ENCODE measurements at places on chromosomes 2 and 18.

DNA sequence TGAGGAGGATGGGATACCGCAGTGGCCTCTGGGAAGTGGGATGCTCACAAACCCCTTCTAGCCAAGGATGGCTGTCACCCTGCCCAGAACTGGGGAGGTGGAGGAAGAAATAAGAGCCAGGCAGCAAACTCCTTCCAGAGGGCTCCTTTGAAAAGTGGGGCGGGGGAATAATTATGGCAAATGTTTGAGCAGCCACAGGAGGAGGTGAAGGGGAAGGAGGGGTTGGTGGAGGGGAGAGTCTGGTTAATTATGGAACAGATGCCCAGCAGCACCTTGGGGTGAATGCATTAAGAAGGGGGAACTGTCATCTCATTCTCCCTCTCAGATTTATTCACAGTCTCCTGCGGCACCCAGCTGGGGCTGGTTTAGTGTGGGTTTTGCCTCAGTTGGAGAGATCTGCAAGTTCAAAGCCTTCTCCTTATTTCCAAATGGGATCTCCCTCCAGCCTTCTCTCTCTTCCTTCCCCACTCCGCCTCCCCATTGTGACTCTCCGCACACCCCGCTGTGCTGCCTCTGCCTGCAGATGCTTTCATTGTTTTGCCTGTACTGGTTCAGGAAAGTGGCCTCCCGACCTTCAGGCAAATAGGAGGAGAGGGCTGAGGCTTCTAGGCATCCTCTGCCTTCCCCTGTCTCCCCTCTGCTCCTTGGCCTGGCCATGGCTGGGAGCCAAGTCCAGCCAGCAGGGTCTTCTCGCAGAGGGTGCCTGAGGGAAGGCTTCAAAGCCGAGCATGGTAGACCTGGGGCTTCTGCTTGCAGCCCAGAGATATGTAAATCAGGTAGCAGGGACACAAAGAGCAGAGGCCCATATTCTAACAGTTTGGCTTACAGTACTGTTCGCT is 457.2 kb upstream of the MEX3C start:
- no peak for DNase-seq

- DNase-seq: no peak
Observed at GRCh38 chr2:69943000-69943842, 18.2 kb downstream of the ASPRV1 start.

GRCh38 chr18:11689669-11690565 is 853 bp downstream of the GNAL start:
- no peak for DNase-seq

GRCh38 chr18:48833701-48834412 is 116.9 kb downstream of the SMAD7 start:
- no peak for DNase-seq

DNA sequence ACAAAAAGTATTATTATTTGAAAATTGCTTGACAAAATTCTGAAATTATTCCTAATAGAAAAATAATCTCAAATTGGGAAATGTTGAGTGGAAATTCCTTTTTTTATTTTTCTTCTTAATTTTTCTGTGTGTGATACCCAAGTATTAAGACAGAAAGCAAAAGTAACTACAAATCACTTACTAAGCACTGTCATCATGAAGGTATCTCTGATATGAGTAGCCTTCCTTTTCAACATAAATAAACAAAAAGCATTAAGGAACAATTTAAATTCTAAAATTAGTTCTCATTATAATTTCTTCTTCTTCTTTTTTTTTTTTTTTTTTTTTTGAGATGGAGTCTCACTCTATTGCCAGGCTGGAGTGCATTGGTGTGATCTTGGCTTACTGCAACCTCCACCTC is 174.2 kb upstream of the RBMS1 start:
- DNase-seq: no peak

DNA sequence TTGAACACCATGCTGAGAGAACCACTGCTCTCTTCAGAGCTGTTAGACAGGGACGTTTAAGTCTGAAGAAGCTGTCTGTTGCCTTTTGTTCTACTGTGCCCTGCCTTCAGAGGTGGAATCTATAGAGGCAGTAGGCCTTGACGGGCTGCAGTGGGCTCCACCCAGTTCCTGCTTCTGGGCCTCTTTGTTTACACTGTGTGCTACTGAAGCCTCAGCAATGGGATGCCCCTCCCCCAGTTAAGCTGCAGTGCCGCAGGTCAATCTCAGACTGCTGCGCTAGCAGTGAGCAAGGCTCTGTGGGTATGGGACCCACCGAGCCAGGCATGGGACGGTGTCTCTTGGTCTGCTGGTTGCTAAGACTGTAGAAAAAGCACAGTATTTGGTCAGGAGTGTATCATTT is 162.3 kb upstream of the NXPH2 start:
- DNase-seq: no peak

DNA sequence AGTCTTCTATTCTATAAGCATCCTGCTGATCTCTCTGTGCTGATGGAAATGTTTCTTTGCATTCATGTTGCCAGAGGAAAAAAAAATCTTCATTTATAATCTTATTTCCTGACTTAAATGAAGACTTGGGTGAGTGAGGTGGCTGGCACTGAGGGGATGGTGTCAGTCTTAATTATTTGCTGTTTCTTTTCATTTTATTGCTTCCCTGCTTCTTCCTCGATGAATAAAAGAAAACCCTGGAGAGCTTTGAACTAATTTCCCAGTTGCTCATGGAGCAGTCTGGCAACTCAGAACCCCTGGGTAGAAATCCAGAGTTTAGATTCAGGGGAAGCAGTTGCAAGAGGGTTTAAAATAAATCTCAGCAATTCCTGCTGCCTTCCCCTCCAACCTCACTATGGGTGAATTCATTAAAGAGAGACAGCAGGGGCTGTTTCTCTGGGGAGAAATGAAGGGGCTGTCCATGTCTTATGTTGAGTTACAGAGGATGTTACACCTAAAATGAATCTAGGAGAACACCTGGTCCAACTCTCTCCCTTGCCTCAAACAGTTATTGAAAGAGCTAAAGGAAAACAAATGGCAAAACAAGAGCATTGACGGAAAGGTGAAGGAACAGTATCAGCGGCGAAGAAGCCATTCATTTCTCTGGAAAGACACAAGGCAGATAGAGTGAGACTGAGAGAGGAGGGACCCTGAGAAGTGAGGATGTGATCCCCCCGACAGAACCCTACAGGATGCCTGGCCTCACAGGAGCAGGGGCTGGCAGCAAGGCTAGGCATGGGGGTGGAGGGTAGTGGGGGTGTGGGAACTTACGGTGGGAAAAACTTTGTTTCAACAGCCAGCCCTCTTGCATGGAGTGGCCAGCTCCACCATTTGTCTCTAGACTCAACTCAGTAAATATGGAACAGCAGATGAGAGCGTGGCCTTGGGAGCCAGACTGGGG is 41.0 kb downstream of the SP110 start:
- DNase-seq: no peak

DNA sequence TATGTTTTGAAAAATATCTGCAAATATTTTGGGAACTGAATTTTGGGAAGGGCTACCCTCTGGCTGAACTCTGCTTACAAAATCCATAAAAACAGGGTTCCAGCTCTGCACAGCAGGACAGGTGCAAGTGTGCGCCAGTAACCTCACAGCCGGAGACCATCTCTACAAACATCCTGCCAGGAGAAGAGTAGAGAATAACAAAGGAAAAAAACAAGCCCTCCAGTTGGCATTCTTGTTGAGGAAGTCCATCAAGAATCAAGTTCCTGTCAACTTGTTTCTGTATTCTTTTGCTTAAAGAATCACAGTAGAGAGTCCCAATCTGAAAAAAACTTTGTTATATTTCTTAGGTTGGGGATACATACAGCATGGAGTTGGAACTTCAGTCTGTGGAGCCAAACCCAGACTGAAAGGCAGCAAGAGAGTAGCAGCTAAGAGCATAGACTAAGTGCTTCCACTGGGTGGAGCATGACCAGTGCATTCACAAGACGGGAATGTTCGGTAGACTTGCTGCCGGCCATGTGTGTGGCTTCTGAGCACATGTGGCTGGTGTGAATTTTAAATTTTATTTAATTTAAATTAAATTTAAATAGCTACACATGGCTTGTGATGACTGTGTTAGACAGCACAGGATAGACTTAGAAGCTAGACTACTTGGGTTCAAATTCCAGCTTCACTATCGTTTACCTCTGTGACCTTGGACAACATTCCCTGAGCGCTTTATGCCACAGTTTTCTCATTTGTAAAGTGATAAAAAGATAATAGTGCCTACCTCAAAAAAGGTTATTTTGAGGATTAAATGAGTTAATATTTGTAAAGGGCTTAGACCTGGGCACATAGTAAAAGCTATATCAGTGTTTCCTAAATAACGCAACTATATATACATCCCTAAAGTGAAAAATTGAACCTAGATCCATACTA is 41.9 kb downstream of the SPTBN1 start:
- DNase-seq: no peak

GRCh38 chr2:60317844-60318243 is 235.6 kb downstream of the BCL11A start:
- DNase-seq: no peak

DNA sequence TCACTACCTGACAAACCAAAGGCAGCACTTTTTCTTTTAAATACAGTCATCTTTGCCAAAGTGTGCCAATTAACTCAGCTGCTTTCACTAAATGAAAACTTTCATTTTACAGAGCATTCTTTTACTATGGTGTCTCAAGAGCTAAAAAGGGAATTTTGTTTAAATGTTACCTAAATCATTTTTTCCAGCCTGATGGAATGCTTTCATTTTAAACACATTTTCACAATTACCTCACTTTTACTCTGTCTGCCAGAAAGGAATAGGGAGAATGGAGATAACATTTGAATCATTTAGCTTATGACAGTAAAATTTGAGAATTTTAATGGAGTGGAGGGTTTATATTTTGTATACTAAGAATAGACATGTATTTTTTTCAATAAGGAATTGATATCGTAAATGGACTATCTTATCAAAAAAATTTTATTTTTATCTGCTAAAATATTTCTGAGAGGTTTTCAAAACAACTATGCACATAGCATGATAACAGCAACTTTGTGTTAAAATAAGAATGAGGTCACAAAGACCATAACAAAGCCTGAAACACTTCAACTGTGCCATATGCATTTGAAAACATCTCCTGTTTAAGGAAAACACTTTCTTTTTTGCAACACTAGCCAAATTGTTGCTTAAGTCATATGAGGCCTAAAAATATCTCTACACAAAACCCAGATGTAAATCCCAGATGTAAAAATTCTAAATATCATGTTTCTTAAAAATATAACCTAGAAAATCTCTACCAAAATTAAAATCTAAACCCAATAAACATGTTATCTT is 769.9 kb upstream of the FSHR start:
- DNase-seq: no peak

DNA sequence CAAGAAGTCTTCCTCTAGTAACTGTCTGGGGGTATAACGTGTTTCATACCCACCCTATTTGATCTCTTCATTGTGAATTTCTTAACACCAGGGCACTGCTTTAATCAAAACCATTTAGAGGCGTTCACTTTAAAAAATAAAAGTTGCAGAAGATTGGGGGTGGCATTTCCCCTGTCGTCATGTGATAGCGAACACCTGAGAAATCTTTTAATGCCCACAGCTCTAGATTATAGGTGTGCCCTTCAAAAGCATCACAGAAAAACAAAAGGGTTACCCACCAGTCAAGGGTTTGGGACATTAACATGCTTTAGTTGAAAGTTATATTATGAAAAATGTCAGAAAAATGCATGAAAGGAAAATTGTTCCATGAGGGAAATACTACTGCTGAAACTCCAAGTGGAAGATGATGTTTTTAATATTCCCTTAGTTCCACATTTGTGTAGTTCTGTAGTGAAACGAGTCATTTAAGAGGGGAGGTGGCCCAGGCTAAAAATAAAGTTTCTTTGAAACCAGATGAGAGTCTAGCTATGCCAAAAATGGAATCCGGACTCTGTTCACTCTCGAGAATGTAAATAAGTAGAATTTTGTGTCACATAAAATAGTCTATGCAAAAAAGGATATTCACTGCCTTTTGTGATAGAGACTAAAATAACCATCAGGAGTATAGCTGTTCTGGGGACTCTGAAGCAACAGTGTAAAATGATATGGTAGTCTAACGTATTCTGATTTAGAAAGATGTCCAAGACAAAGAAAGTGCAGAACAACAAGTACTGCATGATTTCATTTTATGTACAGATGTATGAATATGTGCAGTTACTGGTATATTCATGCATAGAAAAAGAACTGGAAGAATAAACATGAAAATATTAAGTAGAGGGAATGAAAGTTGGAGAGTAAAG is 95.3 kb downstream of the TMEM247 start:
- no peak for DNase-seq

DNA sequence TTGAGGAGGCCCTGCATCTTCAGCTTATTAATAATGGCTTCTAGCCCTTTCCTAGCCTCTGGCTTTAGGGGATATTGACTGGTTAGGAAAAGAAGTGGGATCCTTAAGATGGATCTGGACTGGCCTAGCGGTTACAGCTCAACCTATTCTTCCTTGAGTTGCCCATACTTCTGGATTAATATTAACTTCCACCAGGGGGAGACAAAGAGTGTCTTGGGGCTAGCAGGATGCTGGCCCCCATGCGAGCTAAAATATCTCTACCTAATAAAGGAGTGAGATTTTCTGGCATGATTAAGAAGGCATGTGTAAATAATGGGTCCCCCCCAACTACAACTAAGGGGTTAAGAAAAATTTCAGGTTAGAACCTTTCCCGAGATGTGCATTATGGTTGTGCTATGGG is 23.2 kb upstream of the PLA2R1 start:
- no peak for DNase-seq

DNA sequence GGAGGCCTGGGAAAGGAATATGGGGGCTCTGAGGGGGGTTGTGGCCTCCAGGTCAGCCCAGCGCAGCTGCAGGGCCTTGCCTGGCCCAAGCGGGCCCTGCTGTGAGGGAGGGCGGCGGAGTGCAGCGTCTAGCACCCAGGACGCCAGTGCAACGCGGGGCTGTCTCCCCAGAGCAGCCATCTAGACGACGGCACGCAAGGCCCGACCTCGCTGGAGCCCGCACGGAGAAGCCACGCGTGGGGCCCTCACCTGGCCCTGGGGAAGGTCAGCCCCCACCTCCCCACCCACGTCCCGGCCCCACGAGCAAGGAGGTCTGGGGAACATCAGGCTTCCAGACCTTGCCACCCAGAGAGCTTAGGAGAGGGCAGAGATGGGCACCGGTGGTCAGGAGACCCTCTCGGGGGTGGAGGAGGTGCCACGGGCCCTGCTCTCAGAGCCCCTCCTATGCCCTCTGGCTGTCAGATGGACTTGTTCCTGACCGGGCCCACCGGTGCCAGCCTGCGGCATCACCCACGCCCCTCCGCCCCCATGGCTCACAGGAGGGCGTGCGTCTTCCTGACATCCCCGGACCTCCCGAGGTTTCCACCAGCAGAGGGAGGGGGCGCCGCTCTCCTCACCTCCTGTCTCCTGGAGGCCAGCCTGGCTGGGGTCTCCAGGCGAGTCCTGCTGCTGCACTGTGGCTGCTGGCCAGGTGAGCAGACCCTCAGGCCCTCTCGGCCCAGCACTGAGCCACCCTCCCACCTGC is 17.0 kb downstream of the GPR35 start:
- DNase-seq: no peak

GRCh38 chr18:58229162-58229561 is 185.1 kb downstream of the NEDD4L start:
- no peak for DNase-seq

DNA sequence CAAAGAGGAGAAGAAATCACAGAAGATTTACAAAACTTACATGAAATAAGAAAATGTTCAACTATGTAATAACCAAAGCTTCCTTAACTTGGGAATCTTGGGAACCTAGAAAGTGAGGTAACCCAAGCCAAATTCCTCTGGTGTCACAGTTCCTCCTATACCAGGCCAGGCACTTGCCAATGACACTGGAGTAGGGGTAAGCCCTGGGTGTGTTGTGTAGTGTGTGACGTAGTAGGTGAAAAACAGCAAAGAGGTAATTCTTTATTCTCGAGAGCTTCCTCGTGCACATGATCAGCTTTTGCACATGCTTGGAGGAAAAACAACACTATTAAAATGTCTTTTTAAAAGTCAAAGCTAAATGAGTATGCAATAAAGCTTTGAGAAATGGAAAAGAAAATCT is 118.0 kb downstream of the METTL8 start:
- no peak for DNase-seq
